ENCODE measurements at places on chromosomes 3 and 15. TPM values are rescaled to one million over a fixed set of nuclear protein-coding genes. Genes with fewer than 3 reads are reported as not detected.

- DNase-seq, result no peak
These were observed 62.3 kb downstream of the DHX30 start for GRCh38 chr3:47865192-47865591.

GRCh38 chr3:12578742-12579141 is 21.9 kb downstream of the MKRN2 start:
- no peak for DNase-seq

DNA sequence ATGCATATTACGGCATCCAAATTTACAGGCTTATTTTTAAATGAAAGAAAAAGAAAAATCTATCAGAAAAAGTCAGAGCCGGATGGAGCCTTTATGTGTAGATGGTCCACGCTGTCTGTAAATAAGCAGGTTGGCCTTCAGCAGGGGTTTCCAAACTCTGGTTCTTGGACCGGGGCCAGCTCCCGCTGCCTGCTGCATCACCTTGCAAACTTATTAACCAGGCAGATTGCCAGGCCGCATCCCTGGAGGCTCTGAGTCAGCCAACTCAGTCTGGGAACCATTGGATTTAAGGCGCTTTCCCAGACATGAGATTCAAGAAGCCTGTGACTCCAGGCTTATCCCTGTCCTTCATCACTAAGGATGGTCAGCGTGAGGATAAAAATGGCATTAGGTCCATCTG is 212.4 kb downstream of the OPA1 start:
- DNase-seq, result peak; percentile 32

DNA sequence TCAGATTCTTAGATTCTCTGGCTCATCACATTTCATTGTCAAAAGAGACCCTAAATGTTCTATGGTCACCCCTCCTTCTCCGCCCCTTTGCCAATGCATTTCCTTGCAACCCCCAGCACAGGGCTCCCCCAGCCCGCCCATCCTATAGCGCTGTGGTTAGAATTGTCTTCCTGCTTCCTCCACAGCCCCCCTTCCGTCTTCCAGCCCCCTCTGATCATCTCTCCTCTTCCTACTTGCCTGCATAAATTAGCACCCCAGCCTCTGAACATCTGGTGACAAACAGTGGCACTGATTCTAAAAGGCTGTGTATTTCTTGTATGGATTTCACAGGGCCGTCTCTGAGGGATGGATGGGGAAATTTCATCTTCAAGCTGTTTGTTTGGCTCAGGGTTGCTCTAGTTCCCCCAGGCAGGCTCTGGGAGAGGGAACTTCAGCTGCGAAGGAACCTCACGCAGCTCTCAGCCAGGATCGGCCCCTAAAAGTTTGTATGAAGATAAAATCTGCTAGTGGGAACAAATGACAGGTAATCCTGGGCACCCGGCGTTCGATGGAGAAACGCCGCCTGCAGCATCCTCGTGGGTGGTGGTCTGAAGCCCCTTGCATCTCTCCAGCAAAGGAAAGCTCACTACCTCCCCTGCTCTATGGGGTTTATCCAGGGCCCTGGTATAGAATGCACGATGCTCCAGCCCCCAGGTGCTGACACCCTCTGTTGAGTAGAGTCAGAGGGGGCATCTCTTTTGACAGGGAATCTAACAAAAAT is 83.0 kb downstream of the WNT7A start:
- DNase-seq, result no peak

- DNase-seq, result peak; percentile 18
These were observed 28.8 kb downstream of the TMED3 start for GRCh38 chr15:79339588-79340314.

DNA sequence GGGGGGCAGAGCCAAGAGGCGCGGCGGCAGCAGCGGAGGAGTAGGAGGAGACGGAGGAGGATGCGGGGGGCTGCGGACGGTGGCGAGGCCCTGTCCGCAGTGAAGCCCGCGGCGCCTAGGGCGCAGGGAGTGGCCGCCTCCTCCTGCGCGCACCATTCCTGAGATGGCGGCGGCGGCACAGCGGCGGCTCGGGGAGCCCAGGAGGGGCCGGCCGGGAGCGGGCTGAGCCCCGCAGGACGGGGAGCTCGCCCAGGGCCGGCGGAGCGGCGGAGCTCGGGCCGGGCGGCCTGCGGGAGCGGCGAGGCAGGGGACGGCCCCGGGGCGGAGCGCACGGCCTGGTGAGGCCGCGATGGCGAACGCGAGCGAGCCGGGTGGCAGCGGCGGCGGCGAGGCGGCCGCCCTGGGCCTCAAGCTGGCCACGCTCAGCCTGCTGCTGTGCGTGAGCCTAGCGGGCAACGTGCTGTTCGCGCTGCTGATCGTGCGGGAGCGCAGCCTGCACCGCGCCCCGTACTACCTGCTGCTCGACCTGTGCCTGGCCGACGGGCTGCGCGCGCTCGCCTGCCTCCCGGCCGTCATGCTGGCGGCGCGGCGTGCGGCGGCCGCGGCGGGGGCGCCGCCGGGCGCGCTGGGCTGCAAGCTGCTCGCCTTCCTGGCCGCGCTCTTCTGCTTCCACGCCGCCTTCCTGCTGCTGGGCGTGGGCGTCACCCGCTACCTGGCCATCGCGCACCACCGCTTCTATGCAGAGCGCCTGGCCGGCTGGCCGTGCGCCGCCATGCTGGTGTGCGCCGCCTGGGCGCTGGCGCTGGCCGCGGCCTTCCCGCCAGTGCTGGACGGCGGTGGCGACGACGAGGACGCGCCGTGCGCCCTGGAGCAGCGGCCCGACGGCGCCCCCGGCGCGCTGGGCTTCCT is at the start of gene GPR27:
GPR27 (plus strand) TSS at position 155 of the 909 bp plus-strand sequence; CDS start at position 350, 195 bp downstream.
- DNase-seq, result no peak

DNA sequence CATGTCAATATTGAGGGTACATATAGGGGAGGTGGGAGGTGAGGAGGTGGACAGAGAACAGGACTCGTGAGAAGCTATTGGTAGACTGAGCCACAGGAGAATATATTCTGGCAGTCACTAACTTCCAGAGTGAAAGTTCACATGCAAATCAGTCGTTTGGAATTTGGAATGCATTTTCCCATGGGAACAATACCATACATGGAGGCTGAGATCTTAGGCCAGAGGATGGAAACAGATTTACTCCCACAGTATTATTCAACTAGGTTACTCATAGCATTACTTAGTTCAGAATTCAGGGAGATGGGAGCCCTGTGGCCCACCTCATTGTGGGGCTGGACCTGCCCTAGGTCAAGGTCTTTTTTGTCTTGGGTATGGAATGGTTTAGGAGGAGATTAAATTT is 36.4 kb upstream of the ABHD2 start:
- no peak for DNase-seq

GRCh38 chr3:65015711-65016110 is 327.9 kb upstream of the ADAMTS9 start:
- DNase-seq, result no peak

DNA sequence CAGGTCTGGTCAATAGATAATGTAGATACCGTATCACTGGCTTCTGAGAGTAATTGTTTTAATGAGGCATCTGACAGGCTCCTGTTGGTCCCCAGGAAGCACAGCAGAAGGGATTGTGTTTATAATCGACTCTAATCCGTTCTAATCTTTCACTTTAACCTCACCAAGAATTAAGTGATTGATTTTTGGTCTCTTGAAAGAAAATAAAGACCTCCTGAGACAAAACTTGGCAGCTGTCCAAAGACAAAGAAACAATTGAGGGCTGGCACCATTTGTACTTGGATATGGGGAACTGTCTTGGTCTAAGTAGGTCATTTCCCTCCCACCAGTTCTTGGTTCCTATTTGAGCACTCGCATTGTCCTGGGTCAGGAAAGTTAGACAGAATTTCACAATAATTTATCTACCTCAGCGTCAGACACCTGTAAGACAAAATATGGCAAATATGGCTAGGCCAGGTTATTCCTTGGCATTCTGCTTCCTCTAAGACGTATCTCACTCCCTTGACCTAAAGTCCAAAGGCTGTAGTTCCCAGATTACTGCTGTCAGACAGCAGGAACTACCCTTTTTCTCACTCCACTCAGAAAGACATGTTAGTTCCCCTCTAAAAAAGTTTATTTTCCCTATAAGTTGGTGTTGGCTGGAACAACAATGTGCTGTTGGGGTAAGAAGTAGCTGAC is 22.7 kb upstream of the CD96 start:
- DNase-seq, result no peak

GRCh38 chr3:136772709-136773108 is 20.5 kb upstream of the STAG1 start:
- DNase-seq, result no peak

Gene FBXL2
- total RNA-seq, result 16.4 TPM

Gene FILIP1L
- 27.0 TPM for total RNA-seq

Gene CACNA2D3
- total RNA-seq, result not detected

Gene GOLGA6L10
- total RNA-seq, result 0.19 TPM

Gene ZNF385D
- not detected for total RNA-seq

Gene TAMM41
- 8.1 TPM for total RNA-seq

Gene SEC22C
- 66.1 TPM for total RNA-seq

Gene TM6SF1
- total RNA-seq, result 0.38 TPM

All from SJSA1 (cell line).